Lung microvascular endothelial cell (primary cell): ENCODE measurements at places on chromosomes 5 and 9. TPM values are rescaled to one million over a fixed set of nuclear protein-coding genes. Genes with fewer than 3 reads are reported as not detected.

Gene SPACA9
- total RNA-seq, result 0.60 and 1.3 TPM in 2 replicates

Gene TAF11L6
- not detected in 2 replicates for total RNA-seq

Gene SLC45A2
- under 0.01 TPM in 1 of 2 replicates, not detected in the other for total RNA-seq

Gene SPAG8
- total RNA-seq, result not detected in 2 replicates

Gene PCDHB4
- 0.20 and 0.22 TPM in 2 replicates for total RNA-seq

Gene ARAP3
- total RNA-seq, result 22.4 and 30.8 TPM in 2 replicates

Gene RANBP17
- 4.0 and 4.8 TPM in 2 replicates for total RNA-seq

Gene PCDHA1
- total RNA-seq, result under 0.01 TPM in 1 of 2 replicates, not detected in the other

Gene TMEM171
- total RNA-seq, result 0.40 and 1.1 TPM in 2 replicates
